EL (cell line): ENCODE measurements at places on chromosomes 12 and 14.

DNA sequence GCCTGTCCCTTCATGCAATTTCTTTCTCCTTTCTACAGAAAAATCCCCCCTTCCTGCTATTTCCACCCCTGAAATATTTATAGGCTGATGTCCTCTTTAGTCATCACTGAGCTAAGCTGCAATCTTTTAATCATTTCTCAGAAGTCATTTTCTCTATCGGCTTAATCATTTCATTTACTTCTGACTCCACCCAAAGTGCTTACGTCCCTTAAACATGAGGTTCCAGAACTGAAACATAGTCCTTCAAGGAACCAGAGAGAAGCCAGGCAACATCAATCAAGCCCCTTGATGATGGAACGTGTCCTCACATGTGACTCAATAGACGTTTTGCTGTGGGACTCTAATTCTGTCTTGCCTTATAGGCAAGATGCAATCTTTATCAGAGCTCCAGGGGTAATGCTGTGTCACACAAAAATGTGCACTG, 148.7 kb upstream of the KRR1 start:
- DNase-seq: peak; percentile 80

DNA sequence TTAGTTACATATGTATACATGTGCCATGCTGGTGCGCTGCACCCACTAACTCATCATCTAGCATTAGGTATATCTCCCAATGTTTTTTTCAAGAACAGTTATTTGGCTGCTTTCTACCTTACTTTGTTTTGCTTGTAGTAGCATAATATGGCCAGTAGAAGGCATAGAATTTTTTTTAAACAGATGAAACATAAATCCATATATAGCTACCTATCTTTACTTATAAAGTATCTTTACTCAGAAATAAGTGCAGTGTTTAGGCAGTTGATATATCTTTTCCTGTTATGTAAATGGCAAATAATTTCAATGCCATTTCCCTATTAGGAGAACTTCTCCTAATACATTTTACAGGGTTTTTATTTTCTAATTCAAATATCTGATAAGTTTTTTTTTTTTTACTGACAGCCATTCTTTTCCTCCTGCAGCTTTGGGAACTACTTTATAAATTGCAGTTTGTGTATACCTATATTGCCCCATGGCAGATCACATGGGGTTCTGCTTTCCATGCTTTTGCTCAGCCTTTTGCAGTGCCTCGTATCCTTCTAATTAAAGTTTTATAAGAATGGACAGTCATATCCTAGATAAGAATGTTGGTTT, 143.1 kb downstream of the PCNX1 start:
- DNase-seq: no peak

DNA sequence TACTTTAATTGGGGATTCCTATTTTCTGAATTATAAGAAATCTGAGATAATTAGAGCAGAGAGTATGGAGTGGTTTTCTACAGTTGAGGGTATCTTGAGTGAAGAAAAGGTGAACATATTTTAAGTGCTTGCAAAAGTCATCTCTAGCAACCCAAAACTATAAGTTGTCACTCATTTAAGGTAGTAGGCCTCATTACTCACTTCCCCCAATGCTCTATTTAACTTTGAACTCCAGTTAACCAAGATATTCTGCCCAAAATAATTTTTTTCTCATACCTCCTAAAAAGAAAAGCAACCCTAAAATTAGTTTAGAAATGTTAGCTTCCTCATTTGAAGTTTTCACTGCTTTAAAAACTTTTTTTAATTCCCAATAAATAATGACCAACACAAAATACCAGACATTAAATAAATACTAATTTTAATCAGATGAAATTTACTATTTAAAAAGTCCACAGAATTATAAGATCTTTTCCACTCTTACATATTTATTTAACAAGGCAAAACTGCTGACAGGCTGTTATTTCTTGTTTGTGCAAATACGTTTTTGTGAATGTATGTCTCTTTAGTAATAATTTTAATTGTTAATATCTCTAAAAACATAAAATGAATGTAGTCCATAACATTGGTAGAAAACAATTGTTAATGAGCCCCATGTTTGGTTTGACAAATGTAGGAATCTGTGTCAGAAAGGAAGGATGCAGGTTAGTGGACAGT, 47.8 kb downstream of the VRK1 start:
- no peak for DNase-seq

DNA sequence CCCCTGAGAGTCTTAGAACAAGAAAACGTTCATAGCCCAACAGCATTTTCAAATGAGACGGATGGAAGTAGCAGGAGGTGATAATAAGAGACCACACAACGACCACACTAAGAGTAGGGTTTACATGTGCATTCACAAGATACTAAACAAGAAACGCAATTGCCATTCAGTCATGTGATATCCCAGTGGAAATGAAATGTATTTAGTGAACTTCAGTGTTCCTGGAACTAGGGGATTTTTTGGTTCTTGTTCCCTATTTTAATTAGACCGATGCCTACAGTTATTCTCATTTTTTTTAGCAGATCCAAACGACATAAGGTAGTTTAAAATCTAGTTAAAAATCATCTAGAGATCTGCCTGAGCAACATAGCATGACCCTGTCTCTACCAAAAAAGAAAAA, 150.0 kb downstream of the GPR65 start:
- no peak for DNase-seq

DNA sequence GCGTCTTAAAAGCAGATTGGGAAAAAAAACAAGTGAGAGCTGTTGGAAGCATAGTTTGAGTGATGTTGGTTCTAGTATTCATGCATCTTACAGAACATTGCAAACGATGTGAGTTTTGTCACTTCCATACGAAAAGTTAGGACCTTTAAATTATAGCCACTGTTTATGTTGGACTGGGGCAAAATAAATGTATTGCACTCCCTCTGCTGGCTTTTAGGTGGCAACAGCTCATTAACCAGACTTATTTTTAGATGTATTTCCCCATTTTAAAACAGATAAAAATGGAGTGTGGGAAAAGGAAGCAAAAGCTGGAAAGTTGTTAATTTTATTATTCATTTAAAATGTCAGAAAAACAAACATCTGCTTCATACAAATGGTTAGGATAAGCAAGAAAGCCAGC, 111.9 kb downstream of the LGR5 start:
- DNase-seq: peak; percentile 24

DNA sequence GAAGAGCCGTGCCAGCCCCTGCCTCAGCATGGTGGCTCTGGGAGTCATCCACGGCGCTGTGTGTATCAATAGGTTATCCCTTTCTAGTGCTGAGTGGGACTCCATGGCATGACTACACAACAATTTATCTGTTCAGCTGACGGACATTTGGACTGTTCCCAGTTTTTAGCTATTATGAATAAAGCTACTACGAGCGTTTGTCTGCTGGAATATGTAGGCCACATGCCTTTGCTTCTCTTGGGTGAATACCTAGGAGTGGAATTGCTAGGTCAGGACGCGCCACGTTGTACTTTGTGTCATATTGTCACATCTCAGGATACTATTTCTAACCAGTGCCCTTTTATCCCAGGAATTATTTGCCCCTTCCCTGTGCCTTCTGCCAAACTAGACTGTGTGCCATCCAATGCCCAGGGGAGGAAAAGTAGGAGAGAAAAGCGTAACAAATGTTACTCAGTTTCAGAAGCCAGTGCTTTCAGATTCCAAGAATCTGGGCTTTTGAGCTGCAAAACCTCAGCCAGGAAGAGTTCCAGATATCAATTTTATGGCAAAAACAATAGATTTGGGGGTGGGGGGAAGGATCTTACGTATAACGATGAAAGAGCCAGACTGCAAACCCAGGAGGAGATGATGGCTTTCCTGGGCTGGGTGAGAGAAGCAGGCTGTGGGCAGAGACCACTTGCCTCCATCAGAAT, 62.5 kb upstream of the NCOR2 start:
- no peak for DNase-seq

- no peak for DNase-seq
Observed at GRCh38 chr12:32201976-32202375, 95.3 kb downstream of the BICD1 start.

DNA sequence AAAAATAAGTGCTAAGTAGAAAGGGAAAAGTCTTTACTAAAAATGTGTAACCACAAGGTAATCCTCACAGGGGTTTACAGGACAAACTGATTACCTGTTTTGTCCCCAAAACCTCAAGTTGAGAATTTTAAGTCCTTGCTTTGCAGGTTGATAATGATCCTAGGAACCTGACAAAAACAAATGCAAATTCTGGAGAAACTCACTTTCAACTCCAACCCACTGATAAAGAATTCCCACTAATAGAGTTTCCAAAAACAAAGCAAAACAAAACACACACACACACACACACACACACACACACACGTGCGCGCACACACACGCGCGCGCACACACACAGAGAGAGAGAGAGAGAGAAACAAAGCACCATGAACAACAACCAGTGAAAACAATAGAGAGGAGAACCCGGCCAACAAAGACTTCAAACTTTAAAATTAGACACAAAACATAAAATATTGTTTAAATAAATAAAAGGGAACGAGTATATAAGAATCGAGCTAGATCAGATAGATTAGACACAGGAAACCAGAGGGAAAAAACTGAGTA, 187.0 kb upstream of the FOXN3 start:
- DNase-seq: no peak

DNA sequence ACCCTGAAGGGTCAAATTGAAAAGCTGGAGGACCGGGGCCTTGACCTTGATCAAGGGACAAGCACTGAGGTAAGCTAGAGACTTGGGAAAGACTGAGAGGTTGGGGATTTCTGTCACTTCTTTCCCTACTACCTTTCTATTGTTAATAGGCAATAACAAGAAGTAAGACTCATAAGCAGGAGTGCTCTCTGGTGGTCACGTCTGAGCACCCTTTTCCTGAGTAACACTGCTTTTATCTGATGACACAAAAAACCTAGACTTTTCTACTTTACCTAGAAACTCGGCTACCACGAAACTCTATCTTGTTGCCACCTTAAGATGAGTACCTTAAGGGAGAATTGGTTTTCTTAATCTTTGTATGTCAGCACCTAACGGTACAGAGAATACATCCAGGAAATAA, 35.5 kb upstream of the PPFIBP1 start:
- DNase-seq: no peak

DNA sequence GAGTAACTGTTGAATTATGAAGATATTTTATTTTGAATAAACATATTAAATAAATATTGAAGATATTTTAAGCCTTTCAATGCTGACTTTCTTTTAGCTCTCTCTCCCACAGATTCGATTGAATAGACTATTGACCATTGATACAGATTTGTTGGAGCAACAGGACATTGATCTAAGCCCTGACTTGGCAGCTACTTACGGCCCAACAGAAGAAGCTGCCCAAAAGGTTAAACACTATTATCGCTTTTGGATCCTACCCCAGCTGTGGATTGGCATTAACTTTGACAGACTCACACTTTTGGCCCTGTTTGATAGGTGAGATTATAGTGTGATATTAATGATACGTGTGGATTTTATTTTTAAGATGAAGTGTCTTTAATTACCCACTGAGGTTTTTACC, 105.6 kb downstream of the PCNX1 start:
- no peak for DNase-seq

- peak; percentile 63 for DNase-seq
Observed at GRCh38 chr12:22687361-22688076, 62.5 kb downstream of the ETNK1 start.

DNA sequence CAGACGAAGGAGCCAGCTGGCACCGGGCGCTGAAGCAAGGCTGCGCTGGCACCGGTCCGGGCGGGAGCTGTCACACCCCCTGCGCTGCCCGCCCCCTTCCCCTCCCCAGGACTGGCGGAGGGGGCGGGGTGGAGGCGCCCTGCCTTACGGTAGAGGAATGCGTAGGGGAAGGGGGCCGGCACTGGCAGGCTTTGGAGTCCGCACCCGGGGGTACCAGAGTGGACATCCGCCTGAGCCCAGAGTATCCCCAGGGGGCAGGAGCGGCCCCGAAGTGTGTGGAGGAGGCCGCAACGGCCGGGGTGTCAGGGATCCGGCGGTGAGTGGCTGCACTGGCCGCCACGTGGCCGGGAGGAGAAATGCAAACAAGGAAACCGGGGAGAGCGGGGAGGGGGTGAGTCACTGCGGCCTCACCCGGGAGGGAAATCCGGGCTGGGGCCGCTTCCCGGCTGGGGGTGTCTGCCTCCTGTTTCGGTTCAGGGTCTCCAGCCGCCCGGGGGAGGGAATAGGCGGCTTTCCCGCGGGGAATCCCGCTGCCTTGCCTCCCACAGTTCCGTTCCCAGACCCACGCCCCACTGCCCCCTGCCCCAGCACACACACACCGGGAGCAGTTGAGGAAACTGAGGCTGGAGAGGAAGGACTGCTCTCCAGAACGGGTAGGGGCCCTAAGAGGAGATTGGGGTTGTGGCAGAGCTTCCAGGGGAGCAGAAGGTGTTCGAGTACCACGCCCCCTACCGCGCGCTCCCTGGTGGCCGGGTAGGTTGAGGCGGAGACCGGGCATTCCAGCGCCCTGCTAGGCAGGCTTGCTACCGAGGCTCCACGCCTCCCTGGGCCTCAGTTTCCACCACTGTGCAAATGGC, at the start of gene RAPGEF3:
Gene RAPGEF3, minus strand, starts transcription at position 47 of the 857 bp plus-strand sequence. CDS start 324 bp downstream, outside the sequence.
- DNase-seq: peak; percentile 89

DNA sequence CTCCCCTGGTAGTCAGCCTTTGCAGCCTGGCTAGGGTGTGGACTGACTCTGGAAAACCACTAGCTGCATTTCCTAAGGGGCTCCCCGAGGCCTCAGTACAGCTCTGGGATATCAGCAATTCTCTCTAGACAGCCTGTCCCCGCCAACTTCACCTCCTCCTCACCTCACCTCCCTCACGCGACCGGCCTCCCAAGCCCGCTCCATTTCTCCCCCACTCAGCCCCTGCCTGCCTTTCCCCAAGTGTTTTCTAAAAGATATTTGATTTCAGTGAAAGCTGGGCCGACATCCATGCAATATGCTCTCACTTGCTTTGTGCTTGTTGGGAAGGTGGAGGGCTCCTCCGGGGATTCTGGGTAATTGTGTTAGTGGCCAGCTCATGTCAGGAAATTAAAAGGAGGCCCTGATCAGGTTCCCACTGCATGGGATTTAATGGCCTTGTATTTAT, 91.8 kb downstream of the ESRRB start:
- no peak for DNase-seq

DNA sequence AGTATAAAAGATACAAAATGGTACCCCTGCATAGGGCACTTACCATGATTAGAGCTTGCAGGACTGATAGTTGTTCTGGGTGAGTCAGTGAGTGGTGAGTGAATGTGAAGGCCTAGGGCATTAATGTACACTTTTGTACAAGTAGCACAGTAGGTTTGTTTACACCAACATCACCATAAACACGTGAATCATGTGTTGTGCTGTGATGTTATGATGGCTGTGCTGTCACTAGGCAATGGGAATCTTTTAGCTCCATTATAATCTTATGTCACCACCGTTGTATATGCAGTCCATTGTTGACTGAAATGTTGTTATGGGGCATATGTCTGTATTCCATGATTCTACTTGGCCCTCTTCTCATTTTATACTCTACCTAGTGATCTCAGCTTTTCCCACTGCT, 11.8 kb downstream of the NUBPL start:
- no peak for DNase-seq
